ENCODE measurements at places on chromosomes 13 and 19.

GRCh38 chr19:33797802-33798671, 1.4 kb downstream of the KCTD15 start:
- DNase-seq, result peak; percentile 63

DNA sequence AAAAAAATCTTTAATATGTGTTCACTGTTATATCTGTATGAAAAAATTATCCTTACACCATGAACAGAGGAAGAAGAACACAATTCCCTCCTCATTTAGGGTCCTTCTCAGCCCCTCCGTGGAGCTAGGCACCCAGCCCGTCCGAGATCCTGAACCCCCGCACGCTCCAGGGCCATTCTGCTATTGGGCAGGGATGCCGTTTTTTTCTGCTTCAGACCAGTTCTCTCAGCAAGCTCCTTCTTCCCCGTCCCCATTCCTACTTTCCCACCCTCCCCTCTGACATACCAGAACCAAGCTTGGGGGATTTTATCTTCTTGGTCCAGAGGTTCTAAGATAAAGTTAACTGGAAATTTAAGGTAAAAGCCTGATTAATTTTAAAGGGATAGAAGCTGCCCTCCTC, 36.2 kb downstream of the ATP12A start:
- DNase-seq, result no peak

DNA sequence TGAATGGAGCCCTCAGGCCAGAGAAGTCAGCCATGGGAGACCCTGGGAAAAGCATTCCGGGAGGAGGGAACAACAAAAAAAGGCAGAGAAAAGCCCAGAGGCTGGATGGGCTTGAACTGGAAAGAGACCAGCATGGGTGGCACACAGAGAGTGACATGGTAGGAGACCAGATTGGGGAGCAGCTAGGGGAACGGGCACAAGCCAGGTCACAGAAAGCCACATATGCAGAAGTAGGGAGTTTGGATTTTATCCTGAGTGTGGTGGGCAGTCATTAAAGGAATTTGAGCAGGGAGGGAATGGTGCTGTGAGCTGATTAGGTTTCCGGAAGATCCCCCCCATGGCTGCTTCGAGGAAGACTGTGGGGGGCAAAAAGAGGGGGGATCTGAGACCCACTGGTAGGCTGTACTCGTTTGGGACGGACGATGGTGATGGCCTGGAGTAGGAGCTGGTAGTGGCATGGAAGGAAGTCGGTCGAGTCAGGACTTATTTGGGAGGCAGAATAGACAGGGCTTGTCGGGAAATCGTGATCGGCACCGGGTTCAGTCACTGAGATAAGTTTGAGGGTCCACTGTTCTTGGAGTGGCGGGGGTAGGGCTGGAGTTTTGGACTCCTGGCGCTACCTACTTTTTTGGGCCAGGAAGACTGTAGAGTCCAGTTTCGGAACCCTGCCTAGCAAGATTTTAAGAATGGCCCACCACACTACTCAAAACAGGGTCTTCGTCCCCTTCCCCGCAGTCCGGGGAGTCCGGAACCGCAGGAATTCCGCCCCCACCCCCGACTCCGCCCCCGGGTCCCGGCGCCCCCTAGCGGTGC, 949 bp downstream of the SERTAD1 start:
- DNase-seq, result no peak

- peak; percentile 96 for DNase-seq
These were observed 2.5 kb downstream of the PRR12 start for GRCh38 chr19:49593233-49594113.

DNA sequence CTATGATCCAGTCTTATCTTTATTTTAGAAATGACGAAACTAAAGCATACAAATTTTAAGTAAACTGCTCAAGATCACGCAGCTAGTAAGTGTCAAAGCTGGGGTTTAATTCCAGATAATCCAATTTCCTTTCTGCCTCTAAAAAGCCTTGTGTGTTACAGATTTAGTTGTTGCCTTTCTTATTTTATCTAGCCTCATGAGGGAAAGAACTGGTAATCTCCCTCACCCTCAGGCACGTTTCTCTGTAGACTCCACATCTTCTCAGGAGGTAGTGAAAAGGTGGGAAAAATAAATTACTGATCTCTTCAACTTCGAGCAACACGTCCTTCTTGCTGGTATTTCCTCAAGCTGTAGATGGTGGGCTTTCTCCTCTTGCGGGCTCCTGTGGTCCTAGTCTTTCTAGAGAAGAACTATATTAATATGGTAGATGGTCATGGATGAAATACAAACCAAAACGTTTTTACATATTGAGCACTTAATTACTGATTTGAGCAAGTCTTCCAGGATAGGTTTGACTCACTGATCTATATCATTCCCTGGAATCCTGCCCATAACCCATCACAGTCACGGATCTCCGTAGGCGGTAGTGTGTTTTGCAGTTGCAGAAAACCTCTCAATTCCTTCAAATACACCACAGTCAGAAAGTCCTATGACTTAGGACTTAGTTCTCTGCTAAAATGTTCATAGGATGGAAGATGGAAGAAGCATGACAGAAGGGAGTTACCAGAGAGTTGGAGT, 519.5 kb downstream of the DCT start:
- DNase-seq, result no peak

DNA sequence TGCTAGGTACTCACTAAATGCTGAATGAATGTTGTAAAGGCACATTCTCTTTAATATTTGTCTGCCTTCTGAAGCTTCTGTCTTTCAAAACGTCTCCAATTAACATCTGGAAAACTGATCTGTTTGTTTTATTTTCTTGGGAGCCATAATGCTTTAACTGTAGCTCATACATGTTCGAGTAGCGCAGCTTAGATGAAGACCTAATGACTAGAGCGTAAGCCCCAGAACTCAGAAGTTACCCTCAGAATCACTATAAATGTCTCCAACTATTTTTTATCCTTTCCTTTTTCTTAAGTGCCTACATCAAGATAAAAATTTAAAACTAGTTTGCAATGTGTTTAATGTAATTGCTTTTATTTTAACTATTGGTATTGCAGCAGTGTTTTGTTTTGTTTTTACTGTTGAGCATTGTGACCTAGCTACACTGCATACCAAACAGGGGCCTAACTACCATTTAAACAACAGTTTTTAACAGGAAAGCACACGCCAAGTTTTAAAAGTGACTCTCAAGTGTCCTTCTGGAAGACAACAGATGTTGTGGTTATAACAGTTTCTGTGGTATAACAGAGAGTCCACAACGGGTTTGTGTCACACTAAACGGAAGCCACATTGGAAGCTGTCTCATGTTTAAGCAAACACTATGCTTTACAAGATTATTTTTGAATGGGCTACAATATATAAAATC, 42.0 kb downstream of the MRPL57 start:
- no peak for DNase-seq

DNA sequence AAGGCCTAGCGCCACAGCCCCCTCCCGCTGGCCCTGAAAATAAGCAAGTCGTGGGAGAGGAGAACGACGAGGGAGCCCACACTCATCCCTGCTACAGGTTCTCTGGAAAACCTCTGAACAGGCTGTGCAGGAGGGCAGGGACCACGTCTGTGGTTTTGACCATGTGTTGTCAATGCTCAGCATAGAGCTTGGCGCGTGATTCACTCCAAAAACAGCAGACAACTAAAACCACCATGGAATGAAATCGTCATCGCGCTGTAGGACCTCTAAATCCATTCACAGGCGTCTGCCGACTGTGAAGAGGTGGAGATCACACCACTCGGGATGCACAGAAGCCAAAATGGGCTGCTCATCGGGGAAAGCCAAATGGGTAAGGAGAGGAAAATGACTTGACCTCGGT, 121.3 kb downstream of the COL4A1 start:
- no peak for DNase-seq

GRCh38 chr19:38321646-38322196, 2.1 kb downstream of the KCNK6 start:
- peak; percentile 72 for DNase-seq

Measured in aorta (tissue), 5 donors.